ENCODE measurements at places on chromosomes 12 and 14.
A peak's percentile ranks its signal among the peaks of the same experiment; 100 is the strongest.

- no peak for DNase-seq
These were observed 15.0 kb upstream of the MANSC4 start for GRCh38 chr12:27794818-27795584.

GRCh38 chr12:48956279-48957140, 777 bp downstream of the ARF3 start:
- peak; percentile 93 for DNase-seq

- DNase-seq, result peak; percentile 54
These were observed 247.9 kb upstream of the ARHGAP5 start for GRCh38 chr14:31828946-31829868.

DNA sequence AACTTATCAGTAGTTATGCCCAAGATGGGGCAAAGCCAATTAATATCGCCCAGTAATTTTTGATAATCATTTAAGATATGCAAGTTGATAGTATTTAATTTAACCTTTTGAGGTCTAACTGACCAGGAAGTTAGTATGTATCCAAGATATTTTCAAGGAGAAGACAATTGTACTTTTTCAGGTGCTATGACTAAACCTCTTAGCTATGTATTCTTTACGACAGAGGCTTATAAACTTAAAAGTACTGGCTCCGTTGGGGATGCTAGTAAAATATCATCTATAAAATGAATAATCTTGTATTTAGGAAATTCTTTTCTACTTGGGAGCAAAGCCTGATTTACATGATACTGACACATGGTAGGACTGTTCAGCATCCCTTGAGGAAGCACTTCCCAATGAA, 40.3 kb downstream of the TMTC3 start:
- no peak for DNase-seq

DNA sequence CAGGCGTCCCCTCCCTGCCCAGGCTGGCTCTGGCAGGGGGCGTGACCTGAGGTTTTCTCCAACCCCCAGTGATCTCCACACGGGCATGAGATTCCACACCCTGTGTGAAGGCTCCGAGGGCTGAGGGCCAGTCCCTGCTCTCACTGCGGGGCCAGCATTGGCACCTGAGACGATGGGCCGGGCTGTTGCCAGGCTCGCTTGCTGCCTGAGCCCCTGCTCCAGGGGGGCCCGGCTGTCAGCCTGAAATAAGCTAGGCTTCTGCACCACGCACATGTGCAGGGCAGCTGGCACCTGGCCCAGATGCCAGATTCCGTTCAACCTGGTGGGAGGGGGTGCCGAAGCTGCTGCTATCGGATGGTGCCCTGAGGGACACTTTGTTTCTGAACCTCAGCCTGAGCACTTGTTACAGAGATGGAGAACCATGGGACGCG, 196.5 kb upstream of the PRMT8 start:
- DNase-seq, result no peak

GRCh38 chr14:99479160-99479905, 1.3 kb downstream of the SETD3 start:
- DNase-seq, result no peak

DNA sequence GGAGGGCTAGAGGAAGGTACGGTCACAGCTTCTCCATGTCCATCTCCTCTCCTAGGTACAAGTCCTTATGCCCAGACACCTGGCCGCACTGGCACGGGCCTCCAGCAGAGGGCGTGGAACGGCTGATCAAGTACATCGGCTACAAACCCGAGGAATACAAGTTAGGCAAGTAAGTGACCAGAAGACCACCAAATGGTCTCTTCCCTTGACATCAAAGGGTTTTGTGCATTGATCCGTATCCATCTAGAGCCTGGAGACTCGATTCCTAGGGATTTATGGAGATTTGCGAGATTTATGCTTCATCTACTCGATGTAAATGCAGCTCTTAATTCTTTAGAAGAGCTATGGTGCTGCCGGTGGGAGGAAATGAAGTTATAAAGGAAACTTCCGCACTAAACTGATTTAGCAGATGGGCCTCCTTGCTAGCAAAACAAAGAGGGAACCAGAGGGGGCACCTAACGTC, 44.2 kb downstream of the KCTD10 start:
- DNase-seq, result peak; percentile 80

- DNase-seq, result peak; percentile 72
These were observed 53.7 kb downstream of the APAF1 start for GRCh38 chr12:98698603-98699463.

- peak; percentile 38 for DNase-seq
These were observed 79.0 kb downstream of the TMX1 start for GRCh38 chr14:51318813-51319597.

GRCh38 chr14:69536971-69537370, 37.7 kb downstream of the CCDC177 start:
- DNase-seq, result no peak

GRCh38 chr12:57001448-57001906, 4.9 kb downstream of the ZBTB39 start:
- peak; percentile 46 for DNase-seq

DNA sequence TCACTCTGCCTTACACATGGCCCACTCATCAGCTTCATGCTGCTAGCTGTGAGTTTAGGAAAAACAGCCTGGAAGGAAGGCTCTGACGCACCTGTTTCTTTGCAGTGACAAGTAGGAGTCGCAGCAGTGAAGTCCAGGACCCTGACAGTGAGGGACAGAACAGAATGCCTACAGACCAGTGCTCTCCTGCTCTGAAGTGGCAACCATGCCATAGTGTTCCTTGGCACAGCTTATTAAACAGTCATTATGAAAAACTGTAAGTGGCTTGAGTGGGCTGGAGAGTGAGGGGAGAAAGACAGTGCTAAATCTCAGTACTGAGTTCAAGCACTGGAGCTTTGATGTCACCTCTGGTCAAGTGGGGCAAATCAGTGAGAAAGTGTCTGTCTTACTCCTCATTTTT, 61.7 kb downstream of the MYRFL start:
- no peak for DNase-seq

GRCh38 chr12:22658214-22658613, 33.2 kb downstream of the ETNK1 start:
- peak; percentile 37 for DNase-seq

DNA sequence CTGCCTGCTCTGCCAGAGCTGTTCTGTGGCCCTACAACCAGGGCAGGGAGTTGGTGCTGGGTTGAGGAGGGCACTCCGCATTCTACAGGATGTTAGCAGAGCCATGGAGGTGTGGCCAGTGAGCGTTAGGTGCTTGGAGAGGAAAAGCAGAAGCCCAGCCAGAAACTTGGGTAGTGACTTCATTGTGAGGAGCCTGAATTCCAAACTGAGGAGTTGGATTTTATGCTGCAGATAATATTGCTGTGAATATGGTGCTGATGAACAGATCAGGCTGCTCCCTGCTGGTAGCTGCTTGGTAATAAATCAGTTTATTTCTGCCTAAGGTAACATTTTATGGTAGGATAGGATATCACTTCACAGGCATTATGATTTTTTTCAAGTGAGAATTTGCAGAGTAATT, 7.1 kb upstream of the CCDC175 start:
- peak; percentile 3 for DNase-seq

All from AG10803 (cell line).